ENCODE measurements at places on chromosomes 11 and 22. TPM values are rescaled to one million over a fixed set of nuclear protein-coding genes. Genes with fewer than 3 reads are reported as not detected.

Gene TCN1
- not detected for total RNA-seq

Gene HTR3A
- total RNA-seq = not detected

Gene FLRT1
- not detected for total RNA-seq

Gene PRSS23
- 0.35 TPM for total RNA-seq

Gene GNB1L
- total RNA-seq = 7.3 TPM

Gene C11orf16
- total RNA-seq = not detected

Gene CBLIF
- not detected for total RNA-seq

Gene NLRP14
- 0.05 TPM for total RNA-seq

Gene TNNI2
- total RNA-seq = not detected

Gene CCDC87
- 0.08 TPM for total RNA-seq

Gene HDAC10
- total RNA-seq = 68.3 TPM

Gene UPB1
- 0.67 TPM for total RNA-seq

Gene IL18
- total RNA-seq = not detected

GRCh38 chr11:110886288-110886970, 174.2 kb upstream of the ARHGAP20 start:
- DNase-seq = no peak

- DNase-seq = no peak
These were observed 46.7 kb upstream of the PARVG start for GRCh38 chr22:44133901-44134571.

DNA sequence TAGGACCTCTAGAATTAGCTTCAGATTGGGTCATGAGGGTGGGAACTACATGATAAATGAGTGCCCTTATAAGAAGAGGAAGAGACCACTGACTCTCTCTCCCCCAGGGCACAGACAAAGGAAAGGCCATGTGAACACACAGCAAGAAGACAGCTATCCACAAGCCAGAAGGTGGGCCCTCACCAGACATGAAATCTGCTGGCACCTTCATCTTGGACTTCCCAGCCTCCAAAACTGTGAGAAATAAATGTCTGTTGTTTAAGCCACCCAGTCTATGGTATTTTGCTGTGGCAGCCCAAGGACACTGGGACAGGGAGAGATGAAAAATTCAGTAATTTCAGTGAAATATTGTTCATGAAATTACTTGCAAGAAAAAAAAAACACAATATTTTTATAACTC, 5.9 kb downstream of the RBFOX2 start:
- DNase-seq = no peak

DNA sequence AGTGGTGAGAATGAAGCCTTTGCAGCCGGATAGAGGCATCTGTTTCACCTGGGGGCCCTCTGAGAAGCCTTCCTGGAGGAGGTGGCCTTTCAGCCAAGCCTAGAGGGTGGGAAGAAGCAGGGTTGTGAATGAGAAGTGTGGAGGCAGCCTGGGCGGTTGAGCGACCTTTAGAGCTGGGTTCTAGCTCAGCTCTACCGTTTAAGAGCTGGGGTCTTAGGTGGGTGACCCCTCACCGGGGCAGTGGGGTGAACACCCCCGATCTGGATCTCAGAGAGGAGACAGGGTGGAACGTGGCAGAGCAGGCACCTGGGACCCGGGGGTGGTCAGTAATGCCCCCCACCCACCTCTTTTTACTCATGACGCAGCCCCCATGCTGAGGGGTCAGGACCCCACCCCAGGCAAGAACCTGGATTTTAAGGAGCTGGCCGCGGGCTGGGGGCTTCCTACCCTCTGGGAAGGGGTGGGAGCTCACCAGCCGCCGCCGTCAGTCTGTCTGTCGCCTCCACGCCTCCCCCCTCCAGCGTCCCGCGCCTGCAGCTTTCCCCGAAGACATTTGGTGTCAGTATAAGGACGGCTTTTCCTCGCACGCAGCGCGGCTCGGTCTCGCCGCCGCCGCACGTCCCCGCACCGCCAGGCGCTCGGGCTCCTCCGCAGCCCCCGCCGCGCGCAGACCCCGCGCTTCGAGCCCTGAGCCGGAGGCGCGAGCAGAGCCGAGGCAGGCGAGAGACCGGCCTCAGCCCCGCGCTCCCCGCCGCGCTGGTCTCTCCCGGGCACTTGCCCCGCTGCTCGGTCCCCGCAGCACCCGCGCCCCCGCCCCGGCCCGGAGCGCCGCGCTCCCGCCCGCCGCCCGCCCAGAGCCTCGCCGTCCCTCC, 13.3 kb upstream of the CACNA1I start:
- peak; percentile 51 for DNase-seq

- DNase-seq = no peak
These were observed 71.8 kb downstream of the PHF21A start for GRCh38 chr11:46049325-46049897.

- no peak for DNase-seq
These were observed 83.0 kb downstream of the INSC start for GRCh38 chr11:15197696-15198095.

- DNase-seq = no peak
These were observed 124.5 kb upstream of the HSD17B12 start for GRCh38 chr11:43555816-43556611.

DNA sequence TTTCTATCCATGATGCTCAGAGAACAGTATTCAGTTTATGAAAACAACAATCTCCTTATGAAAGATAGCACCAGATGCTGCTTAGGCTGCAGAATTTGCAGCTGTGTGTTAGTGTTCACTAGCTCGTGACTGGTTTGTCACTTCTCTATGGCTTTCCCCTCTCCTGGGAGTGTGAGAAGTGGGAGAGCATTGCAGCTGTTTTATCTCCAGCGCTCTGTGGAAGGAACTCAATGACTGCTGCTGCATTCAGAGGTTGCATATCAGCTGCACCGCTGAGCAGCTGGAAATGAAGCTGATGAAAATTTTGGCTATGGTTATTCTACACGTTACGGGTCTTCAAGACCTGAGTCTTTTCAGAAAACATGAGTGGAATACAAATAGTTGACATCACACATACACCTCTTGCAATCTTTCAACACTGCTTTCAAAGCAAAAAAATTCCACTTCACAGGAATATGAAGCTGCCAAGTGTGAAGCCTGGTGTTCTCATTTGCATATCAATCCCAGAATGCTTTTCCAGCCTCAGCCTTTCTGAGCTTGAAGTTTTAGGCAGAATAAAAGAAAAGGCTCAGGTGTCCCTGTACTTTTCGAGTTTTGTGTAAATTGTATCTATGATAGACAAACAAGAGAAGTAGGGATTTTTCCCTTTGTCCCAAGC, 149.3 kb upstream of the DDI1 start:
- no peak for DNase-seq

DNA sequence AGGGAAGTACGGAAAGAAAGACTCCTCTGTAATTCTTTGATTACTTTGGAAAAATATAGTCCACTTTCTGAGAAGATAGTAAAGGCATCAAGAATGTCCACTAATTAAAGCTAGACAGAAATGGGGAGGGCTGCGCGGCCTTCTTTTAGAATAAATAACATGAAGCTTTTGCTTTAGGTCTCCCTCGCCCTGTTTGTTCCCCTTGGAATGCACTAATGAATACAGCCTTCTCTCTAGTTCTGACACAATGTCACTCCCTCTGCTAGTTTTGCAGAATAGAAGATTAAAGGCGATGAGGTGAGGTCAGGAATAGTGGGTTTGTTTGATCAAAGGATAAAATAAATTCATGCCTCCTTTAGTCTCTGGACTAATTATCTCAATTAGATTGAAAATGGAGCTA, 543.9 kb downstream of the OPCML start:
- no peak for DNase-seq

GRCh38 chr22:39661842-39662685, 91.5 kb downstream of the CACNA1I start:
- DNase-seq = peak; percentile 83

- no peak for DNase-seq
These were observed 12.0 kb downstream of the MUC5B start for GRCh38 chr11:1234771-1235305.

DNA sequence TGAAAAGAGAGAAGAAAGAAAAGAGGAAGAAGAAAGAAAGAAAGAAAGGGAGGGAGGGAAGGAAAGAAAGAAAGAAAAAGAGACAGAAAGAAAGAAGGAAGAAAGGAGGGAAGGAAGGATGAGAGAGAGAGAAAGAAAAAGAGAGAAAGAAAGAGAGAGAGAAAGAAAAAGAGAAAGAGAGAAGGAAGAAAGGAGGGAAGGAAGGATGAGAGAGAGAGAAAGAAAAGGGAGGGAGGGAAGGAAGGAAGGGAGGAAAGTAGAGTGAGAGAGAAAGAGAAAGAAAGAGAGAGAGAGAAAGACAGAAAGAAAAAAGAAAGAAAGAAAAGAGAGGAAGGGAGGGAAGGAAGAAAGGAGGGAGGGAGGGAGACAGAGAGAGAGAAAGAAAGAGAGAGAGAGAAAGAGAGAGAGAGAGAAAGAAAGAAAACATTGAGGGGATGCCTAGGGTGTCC, 11.5 kb upstream of the RAC2 start:
- DNase-seq = no peak

- DNase-seq = no peak
These were observed 55.3 kb downstream of the SHANK2 start for GRCh38 chr11:71197096-71197495.

DNA sequence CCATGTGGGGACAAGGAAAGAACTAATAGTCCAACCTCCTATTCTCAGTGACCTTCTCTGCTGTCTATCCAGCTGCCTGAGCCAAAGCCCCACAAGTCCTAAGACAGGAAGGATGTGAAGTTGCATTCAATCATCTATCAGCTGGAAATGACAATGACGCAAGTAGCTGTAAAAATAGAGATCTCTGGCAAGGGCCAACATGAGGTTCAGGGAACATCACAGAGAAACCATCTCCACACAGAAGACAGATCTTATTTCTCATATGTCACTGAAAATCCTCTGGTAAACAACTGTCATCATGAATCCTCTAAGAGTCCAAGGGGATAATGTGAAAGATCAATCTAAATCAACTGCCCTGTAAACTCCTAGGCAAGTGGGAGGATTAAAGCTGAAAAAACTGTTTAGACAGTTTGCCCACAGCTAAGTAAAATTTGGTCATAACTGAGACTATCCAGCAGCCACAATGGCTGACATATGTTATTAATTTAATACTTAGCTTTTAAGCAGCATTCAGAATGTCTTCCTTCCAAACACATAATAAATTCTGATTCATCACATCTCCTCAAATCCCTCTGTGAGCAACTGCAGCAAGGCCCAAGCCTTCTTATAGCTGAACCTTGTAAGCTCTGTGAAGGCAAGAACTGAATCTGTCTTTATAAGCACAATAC, 52.1 kb downstream of the ALG9 start:
- DNase-seq = no peak

DNA sequence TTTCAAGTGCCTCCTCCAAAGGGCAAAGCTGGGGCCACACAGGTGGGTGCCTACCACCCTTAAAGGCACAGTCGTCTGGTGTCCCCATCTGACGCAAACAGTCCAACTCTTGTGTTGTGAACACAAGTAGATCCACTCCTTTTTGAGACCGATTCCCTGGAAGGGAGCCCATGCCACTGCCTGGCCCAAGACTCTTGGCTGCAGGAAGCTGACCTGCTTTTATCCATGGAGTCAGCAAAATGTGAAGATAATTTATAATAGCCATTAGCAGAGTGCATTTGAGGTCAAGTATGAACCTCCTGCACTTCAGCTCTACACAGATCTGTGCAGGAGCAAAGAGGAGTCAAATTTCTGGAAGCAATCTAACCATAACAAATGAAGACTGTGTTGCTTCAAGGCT, 68.5 kb downstream of the ADM start:
- DNase-seq = no peak

DNA sequence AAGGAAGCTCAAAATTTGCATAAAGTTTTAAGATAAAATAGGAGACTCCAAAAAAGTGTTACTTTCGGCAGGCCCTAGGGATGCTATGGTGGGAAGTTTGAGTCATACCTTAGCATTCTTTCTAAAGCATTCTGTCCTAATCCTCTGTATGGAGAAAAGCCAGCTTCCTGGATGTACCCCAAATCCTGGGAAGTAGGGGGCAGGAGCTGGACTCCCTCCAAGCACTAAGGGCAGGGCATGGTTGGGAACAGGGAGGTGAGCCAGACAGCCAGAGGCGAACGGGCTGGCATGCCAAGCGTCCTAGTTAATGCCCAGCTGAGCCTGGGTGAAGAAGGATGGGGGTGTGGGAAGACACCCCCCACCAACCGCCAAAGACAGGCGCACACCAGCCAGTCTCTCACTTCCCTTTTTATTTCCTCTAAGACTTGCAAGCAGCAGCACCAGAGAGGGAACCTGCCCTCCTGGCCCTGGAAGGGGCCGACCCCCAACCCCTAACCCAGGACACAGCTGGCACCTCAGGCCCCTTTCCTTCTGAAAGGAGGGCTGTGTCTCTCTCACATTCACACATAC, 23.9 kb downstream of the RTN4RL2 start:
- DNase-seq = no peak

DNA sequence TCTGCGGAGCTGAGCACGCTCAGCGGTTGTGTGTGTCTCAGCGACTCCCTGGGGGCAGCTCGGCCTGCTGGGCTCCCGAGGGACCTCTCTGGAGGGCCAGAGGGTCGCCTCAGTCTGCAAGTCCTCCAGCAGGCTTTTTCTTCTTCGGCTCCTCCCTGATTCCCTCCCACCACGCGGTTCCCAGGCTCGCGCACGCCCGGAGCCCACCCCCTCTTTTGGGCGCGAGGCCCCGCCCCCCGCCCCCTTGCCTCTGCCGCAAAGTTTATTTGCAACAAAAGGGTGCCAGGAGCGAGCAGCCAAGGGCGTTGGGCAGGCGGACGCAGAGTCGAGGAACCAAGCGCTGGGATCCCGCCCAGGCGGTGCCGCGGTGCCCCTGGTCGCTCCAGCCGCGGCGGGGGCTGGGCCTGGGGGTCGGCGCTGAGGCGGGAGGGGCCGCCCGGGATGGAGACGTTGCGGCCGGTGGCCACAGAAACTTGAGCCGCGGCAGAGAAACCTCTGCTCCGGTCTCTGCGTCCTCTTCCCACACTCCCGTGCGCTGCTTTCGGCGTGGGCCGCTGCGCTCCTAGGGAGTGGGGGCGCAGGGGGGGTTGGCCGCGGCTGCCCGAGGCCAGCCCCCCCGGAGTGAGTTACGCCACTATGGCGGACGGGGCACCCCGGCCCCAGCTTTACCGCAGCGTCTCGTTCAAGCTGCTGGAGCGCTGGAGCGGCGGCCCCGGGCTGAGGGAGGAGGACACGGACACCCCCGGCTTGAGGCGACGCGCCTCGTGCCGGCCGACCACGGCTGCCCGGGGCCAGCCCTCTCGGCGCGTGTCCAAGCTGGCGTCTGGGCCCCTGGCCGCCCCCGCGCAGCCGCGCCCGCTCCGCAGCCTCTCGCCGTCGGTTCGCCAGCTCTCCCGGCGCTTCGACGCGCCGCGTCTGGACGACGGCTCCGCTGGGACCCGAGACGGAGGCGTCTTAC, at the start of gene ARHGEF17:
Gene ARHGEF17, plus strand, starts transcription at position 274 of the 958 bp plus-strand sequence. Its CDS starts 363 bp downstream, at position 637.
- DNase-seq = peak; percentile 26
